Trophoblast cell (in vitro differentiated cells and primary cell): ENCODE measurements at places on chromosomes 13 and 19.
A peak's percentile ranks its signal among the peaks of the same experiment; 100 is the strongest.

DNA sequence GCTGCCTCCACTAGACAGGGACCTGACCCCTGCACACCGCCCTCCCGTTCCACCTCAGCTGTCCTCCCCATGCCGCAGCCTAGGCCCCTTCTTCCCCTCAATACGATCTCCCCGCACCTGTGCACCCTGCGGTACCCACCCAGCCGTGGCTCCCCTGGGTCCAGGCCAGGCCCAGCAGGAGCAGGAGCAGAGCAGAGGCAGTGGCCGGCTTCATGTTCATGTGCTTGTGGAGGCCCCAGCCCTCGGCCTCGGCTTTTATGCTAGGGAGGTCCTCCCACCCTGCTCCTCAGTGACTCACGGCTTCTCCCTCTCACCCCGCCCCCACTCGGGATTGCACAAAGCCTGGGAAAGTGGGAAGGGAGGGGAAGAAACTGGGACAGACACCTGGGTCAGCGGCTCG, 11.4 kb upstream of the KRTDAP start:
- DNase-seq: no peak

GRCh38 chr19:11781295-11782057, 14.7 kb downstream of the ZNF441 start:
- peak; percentile 19 for DNase-seq

- no peak for DNase-seq
Observed at GRCh38 chr19:17985037-17985818, 18.3 kb downstream of the KCNN1 start.

DNA sequence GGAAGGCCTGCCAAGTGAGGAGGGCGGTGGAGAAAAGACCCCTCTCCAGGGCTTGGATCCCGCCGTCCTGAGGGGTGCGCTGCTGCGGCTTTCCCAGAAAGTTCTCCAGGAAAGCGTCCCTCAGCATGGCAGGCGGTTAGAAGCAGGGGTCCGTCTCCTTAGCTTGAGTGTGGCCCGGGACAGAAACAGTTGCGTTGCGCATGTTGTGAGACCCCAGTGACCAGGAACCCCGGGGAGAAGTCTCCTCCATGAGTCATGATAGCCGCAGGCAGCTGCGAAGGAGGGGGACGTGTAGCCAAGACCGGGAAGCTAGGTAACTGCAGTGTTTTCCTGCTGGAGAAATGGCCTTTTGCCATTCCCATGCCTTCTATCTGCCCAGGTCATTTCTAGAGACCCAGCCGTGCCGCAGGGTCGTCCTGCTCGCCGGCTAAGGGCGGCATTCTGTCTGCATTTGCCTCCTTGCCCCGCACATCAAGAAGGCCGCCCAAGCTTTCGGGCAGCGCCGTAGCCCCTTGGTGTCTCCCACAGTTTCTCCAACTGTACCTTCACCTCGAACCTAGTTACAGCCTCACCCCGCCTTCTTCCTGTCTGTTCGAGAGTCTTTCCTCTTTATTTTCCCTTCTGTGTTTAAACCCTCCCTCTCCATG, 64.3 kb downstream of the TM9SF2 start:
- DNase-seq: peak; percentile 23

- DNase-seq: no peak
Observed at GRCh38 chr13:84962141-84962750, 837.0 kb downstream of the SLITRK6 start.

DNA sequence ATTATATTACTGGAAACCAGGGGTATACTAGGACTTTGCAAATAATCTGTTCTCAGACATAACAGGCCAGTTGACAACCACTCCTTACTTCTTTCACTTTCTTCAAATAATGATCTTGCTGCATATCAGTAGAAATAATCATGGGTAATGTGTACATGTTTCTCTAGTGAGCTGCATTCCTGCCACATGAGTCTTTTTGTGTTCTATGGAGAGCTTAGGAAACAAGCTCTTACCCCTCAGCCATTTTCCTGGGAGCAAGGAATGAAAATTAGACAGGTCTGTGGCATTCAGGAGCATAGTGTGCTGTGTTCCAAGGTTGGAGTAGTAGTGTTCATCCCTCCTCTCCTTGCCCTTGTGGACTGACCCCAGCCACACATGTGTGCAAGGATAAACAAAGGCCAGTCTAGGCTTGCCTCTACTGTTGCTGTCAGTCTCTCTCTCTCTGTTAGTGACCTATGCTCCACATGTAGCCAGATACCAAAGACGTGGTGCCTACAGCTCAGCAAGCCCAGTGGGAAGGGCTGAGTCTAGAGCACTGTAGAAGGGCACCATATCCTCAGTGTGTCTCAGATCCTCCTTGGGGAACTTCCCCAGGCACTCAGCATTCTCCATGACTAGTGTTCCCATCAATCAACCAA, 11.5 kb upstream of the OXGR1 start:
- DNase-seq: peak; percentile 81

DNA sequence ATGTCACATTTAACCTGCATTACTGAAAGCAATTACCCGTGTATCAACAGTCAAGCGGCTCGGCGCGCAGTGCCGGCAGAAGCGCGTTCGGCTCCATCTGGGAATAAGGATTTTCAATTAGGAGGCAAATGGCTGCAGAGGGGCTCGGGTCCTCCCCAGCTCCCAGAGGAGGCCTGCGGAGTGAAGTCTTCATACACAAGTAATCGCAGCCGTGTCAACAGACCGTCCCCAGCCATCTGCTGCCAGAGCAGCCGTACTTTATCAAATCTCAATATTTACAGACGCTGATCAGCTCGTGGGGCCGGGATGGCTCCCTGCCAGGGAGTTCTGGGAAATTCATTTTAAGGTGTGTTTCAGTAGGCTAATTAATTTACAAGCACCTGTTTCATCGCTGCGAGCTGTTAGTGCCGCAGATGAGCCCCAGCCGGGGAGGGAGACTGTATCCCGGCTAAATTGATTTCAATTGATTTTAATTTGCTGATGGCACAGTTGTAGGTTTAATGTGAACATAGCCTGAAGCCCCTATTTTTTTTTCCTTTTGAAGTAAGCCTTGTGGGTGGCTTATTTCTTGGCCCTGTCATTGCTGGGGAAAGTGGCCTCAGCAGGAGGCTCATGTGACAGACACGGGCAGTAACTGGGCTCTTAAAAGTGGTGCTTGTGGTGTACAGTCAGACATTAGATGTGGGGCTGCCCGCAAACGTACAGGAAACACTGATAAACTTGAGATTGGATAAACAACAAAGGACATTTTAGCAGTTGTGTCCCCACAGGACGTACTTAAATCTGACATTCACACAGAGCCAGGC, 252.7 kb downstream of the TEX29 start:
- no peak for DNase-seq

- DNase-seq: no peak
Observed at GRCh38 chr19:10352764-10353671, 13.6 kb upstream of the ICAM3 start.

DNA sequence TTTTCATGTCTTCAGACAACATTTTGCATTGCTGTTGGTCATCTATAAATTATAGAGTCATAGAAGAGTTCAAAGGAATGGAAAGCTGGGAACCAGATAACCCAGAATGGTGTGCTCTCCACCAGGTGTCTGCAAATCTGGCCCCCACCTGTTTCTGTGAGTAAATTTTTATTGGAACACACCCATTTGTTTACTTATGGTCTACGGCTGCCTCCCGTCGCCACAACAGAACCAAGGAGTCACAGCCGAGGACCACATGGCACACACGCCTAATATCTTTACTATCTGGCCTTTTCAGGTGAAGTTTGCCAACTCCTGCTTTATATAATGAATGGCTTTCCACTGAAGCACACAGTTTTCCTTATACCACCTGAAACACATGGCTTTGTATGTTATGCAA, 58.2 kb downstream of the EFNB2 start:
- no peak for DNase-seq
